ENCODE measurements at places on chromosomes 7 and 10. TPM values are rescaled to one million over a fixed set of nuclear protein-coding genes. Genes with fewer than 3 reads are reported as not detected.

DNA sequence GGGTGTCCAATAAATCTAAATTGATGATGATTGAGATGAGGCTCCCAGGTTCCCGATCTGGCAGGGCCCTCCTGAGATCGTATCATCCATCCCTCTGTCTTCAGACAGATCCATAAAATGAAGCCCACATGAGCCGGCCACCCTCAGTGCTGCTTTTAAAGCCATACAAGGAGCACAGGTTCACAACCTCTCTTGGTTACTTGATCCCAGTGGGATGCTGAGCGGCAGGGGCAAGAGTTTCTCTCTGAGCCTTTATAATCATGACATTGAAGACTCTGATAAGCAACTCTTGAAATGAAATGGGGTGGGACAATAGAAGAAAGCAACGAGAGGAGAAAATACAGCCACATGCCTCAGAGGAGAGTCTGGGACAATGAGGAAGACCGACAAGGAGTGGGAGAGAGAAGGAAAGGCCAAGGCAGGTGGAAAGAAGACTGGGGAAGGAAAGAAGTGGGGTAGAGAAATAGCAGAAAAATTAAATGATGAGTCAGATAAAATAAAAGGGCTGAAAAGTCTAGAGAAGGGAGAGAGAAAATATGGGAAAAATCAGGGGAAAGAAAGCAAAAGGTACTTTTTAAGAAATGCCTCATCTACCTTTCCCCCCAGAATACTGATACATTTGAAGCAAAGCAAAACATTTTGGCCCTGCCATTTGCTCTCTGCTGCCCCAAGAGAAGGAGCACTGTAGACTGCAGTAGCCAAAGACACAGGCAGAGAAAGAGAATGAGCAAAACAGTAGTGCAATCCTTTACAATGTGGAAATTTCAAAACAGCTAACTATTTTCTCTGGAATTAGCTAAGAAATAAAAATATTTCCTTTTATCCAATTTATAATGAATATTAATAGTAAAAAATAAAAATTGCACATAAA lies 14.6 kb downstream of the GBX1 start:
- no peak for DNase-seq
- no peak overlapping the region for H3K4me3 ChIP-seq
- peaks cover 31% of the 10 kb centered on the region for H3K27me3 ChIP-seq
- H3K27ac ChIP-seq, result no peak overlapping the region

DNA sequence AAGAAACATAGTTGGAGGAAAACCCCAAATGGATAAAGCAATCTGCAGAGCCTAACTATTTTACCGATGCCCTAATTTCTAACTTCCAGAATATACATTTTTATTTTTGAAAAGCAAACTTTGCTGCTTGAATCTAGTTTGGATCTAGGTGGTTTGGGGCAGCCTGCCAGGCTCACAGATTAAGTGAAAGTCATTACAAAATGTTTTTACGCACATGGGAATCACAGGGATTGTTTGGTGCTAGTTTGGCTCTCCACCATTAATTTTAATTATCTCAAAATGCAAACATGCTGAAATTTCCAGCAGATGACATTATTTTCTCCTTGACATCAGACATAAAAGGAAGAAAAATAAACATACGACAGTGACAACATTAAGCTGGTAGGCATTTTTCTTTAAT lies 166.7 kb upstream of the INHBA start:
- H3K27ac ChIP-seq, result no peak overlapping the region
- no peak overlapping the region for H3K4me3 ChIP-seq
- DNase-seq, result no peak

LRIT1 gene
- not detected for total RNA-seq

DNA sequence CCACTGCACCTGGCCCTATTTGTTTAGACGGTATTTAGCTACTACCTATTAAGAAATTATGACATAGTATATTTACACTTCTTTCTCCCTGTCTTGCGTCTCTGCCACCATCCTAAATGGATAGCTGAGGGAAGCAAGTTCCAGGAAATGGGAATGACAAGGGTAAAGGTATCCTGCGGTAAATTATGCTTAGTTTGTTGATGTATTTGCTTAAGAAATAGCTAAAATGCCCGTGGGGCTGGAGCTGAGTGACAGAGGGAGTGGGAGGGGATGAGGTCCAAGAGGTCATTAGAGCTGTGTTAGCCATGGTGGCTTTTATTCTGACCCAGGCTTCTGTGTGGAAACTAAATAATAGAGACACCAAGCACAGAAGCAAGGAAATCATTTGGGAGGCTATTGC lies 29.0 kb upstream of the UBE2D1 start:
- no peaks in the 10 kb centered on the region for H3K27me3 ChIP-seq
- no peak overlapping the region for H3K27ac ChIP-seq
- no peaks in the 10 kb centered on the region for H3K4me1 ChIP-seq
- no peaks in the 10 kb centered on the region for H3K36me3 ChIP-seq

KCTD7 gene
- 15.9 TPM for total RNA-seq

DNA sequence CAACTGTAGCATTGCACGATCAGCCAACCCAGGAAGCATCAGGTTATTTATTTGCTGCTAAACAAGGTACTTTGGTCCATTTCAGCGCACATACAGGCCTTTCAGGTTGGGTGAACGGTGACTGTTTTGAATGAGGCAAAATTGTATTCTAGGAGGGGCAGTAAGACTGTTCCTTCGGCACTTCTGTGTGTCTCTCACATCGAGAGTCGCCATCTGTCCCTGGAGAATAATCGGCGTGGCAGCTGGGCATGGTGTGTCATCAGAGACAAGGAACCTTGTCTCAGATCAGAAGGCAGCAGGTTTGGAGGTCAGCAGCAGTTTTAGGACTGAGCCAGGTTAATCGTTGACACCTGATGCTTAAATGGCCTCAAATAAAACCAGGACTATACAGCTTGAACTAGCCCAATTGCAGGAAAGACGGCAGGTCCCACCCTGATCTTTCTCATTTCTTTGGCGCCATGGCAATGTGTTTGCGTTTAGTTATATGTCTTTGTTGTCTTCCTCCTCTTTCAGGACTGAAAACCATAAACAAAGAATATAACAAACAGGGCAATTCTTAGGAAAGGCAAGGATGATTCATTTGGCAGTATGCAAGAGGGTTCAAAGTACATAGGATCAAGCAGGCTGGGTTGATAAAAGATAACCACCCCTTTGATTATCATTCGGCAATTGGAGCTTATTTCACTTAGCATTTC lies 92.0 kb upstream of the PRR15 start:
- no peak overlapping the region for H3K4me3 ChIP-seq
- no peaks in the 10 kb centered on the region for H3K36me3 ChIP-seq
- peak; percentile 42 for DNase-seq
- H3K27ac ChIP-seq, result peak overlapping the region; percentile 92
- peaks cover 23% of the 10 kb centered on the region for H3K4me1 ChIP-seq
- H3K27me3 ChIP-seq, result no peaks in the 10 kb centered on the region

DNA sequence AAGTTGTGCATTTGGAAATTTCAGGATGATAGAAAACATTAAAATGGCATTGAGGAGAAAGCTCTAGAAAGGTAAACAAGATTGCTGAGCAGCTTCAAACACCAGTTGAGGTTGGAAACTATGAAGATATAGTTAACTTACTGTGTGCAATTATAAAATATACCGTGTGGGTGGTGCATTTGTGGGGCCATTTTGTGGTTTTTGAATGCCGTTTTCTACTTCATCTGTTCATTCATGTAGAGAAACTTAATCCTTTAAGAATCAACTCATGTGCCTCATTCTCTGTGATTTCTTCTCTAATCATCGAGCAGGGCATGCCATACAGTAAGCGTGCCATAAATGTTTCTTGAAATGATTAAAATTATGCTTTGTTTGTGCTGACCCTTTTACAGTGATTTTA lies 232.8 kb upstream of the TEX47 start:
- no peaks in the 10 kb centered on the region for H3K27me3 ChIP-seq
- H3K27ac ChIP-seq, result peak overlapping the region; percentile 32
- no peak overlapping the region for H3K4me3 ChIP-seq

GRCh38 chr7:123472750-123473445 lies 61.5 kb downstream of the IQUB start:
- H3K27me3 ChIP-seq, result no peaks in the 10 kb centered on the region
- H3K36me3 ChIP-seq, result no peaks in the 10 kb centered on the region
- H3K4me1 ChIP-seq, result no peaks in the 10 kb centered on the region
- no peak overlapping the region for H3K27ac ChIP-seq

DNA sequence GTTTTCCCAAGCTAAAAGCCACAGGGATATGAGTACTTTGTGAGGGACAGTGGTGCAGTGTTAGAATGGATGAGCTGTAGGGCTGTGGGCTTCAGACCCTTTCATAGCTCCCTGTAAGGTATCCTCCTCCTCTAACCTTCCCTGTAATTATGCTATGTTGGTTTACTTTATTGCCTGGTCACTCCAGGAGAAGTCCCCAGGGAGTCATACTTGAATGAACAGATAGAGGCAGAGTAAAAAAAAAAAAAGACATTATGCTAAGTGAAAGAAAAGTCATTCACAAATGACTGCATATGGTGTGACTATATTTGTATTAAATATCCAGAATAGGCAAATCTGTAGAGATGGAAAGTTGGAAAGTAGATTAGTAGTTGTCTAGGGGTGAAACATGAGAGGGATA lies 434.4 kb downstream of the AUTS2 start:
- no peak for DNase-seq
- no peaks in the 10 kb centered on the region for H3K4me1 ChIP-seq
- H3K27me3 ChIP-seq, result no peaks in the 10 kb centered on the region
- no peak overlapping the region for H3K4me3 ChIP-seq
- no peaks in the 10 kb centered on the region for H3K36me3 ChIP-seq

DNA sequence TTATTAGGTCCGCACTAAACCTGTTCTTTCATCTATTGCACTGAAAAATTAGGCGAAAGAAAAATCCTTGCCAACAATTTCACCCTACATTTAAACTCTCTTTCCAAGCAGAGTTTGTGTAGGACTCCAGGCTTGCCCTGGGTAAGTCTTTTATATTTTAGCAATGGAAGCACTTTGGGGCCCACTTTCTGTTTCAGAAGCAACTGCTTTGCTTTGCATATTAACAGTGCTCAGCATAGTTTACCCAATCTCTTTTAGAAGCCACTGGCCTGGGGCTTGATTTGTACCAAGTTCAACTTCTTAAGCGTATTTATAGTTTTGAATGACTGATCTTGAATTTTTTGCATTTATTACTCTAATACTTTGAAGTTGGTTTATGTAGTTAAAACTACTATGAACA lies 78.8 kb upstream of the MDFIC start:
- H3K4me3 ChIP-seq, result no peak overlapping the region
- no peaks in the 10 kb centered on the region for H3K36me3 ChIP-seq
- no peaks in the 10 kb centered on the region for H3K4me1 ChIP-seq
- DNase-seq, result no peak
- H3K27me3 ChIP-seq, result no peaks in the 10 kb centered on the region

GRCh38 chr7:33727315-33727714 lies 178.0 kb upstream of the BMPER start:
- no peaks in the 10 kb centered on the region for H3K27me3 ChIP-seq
- DNase-seq, result no peak
- peaks cover 10% of the 10 kb centered on the region for H3K4me1 ChIP-seq
- H3K36me3 ChIP-seq, result no peaks in the 10 kb centered on the region
- H3K27ac ChIP-seq, result no peak overlapping the region

DNA sequence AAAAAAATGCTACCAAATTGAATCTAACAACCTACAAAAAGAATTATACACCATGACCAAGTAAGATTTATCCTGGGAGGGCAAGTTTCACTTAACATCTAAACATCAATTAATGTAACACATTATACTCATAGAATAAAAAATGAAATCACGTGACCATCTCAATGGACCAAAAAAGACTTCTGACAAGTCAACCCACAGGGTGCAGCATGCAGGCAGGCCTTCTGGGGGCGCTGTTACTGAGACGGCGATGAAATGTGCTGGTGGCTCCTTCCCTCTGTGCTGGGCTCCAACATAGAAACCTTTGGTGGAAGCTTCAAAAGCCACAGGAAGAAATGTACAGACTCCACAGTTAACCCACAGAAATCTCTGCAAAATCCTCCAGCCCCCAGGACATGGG lies 103.1 kb downstream of the INHBA start:
- no peak overlapping the region for H3K27ac ChIP-seq
- no peaks in the 10 kb centered on the region for H3K36me3 ChIP-seq
- no peak overlapping the region for H3K4me3 ChIP-seq
- H3K4me1 ChIP-seq, result no peaks in the 10 kb centered on the region

DNA sequence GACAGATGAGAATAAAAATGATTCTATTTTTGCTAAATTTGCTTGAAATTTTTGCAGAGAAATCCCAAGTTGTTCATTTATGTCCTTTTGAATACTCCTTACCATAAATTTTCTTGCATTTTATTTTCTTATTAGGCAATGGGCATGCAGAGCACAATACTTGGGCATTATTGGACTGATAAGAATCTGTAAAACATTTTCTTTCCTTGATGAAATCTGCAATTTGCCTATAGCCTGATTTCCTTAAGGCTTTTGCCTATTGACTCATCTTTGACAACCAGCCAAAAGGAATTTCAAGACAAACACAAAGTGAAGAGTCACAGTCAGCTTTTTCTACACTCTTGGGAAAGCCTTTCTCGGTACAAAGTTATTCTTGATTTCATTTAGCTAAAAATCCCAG lies 30.5 kb upstream of the GNAT3 start:
- H3K36me3 ChIP-seq, result no peaks in the 10 kb centered on the region
- H3K27ac ChIP-seq, result no peak overlapping the region
- no peaks in the 10 kb centered on the region for H3K4me1 ChIP-seq
- DNase-seq, result no peak
- H3K27me3 ChIP-seq, result no peaks in the 10 kb centered on the region

HOXA11 gene
- 6.4 TPM for total RNA-seq

GRCh38 chr10:97532935-97533671 lies 34.4 kb downstream of the UBTD1 start:
- H3K36me3 ChIP-seq, result no peaks in the 10 kb centered on the region
- no peaks in the 10 kb centered on the region for H3K4me1 ChIP-seq
- no peak for DNase-seq
- H3K27me3 ChIP-seq, result no peaks in the 10 kb centered on the region

DDC gene
- total RNA-seq, result 56.1 TPM
